T-helper 2 cell treated with Interferon-gamma antibody and Interleukin-4, amounts not matched to agents 5 μg/mL and 100 μg/mL, for 36 hours (primary cell): ENCODE measurements at places on chromosomes 7 and 10.
A peak's percentile ranks its signal among the peaks of the same experiment; 100 is the strongest.

DNA sequence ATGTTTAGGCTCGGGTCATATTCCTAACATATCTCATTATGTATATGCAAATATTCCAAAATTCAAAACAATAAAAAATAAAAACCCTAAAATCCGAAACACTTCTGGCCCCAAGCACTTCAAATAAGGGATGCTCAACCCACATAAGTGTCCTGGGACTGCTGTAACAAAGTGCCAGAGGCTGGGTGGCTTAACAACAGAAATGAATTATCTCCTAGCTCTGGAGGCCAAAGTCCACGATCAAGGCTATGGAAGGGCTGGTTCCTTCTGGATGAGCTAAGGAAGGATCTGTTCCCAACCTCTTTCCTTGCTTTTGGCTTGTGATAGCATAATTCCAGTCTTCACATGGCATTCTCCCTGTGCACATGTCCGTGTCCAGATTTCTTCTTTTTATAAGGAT is 181.6 kb upstream of the NFE2L3 start:
- H3K4me1 ChIP-seq: peaks cover 15% of the 10 kb centered on the region
- H3K27ac ChIP-seq: no peak overlapping the region
- H3K4me3 ChIP-seq: no peak overlapping the region
- peaks cover 19% of the 10 kb centered on the region for H3K27me3 ChIP-seq

- H3K27me3 ChIP-seq: peaks cover 12% of the 10 kb centered on the region
- H3K4me1 ChIP-seq: no peaks in the 10 kb centered on the region
- DNase-seq: no peak
- H3K36me3 ChIP-seq: no peaks in the 10 kb centered on the region
- no peak overlapping the region for H3K4me3 ChIP-seq
- H3K27ac ChIP-seq: no peak overlapping the region
Observed at GRCh38 chr10:17073725-17074540, 55.7 kb downstream of the CUBN start.

DNA sequence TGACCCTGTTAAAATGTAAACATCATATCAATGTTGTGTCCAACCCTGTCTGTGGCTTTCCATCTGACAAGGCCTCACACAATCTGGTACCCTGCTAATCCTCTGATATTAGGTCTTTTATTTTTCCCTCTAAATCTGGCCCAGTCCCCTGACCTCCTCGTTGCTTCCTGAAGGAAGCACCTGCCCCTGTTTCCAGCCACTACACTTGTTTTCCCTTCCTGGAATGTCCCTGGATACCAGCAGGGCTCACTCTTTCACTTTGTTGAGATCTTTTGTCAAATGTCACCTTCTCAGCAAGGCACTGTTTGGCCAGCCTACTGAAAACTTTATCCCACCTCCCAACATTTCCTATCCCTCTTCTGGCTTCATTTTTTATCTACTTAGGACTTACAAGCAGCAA is 2.1 kb downstream of the SAMD9L start:
- peak overlapping the region; percentile 95 for H3K4me3 ChIP-seq
- H3K27me3 ChIP-seq: no peaks in the 10 kb centered on the region
- H3K36me3 ChIP-seq: peaks cover 29% of the 10 kb centered on the region
- peaks cover 27% of the 10 kb centered on the region for H3K4me1 ChIP-seq
- DNase-seq: no peak
- peak overlapping the region; percentile 81 for H3K27ac ChIP-seq

GRCh38 chr10:122877264-122877663 is 2.1 kb downstream of the FAM24B start:
- DNase-seq: no peak
- H3K36me3 ChIP-seq: peaks cover 52% of the 10 kb centered on the region
- peaks cover 46% of the 10 kb centered on the region for H3K4me1 ChIP-seq
- peaks cover 2% of the 10 kb centered on the region for H3K27me3 ChIP-seq

DNA sequence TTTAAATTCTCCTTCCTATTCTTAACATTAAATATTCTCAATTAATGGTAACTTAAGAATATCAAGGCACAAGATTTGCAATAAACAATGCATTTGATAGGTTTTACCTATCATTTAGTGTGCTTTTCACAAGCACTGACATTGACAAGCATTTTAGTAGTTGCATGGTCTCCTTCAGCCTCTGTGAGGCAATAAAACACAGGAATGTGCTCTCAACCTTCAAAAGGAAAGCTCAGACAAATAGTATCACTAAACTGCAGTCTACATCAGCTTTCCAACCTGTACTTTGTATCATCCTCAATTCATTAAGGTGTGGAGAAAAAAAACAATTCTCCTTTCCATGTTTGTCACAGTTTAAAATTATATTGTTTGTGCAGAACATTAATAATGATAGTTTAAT is 51.1 kb upstream of the TSPAN13 start:
- H3K4me3 ChIP-seq: no peak overlapping the region
- DNase-seq: no peak
- no peaks in the 10 kb centered on the region for H3K4me1 ChIP-seq

DNA sequence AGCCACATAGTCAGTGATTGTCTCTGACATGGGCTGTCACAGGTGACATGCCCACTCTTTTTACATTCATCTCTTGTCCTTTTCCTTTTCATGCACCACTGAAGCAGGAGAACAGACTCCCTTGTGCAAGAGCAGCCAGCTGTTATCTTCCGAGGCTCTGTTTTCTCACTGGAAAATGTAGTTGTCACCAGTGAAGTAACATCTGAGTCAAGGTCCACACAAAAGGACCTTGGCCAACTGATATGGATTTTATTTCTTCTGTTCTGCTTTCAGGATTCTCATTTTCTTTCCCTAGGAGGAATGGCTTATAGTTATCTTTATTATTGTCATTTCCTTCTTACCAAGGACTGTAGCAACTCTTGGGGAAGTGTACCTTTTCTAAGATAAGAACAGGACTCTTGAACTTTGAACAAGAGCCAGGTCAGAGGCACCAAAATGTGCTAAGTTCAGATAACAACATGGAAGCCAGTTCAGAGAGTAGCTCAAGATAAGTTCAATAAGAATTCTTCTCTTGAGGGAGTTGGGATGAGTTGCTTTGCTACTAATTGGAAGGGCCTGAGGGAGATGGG is 22.7 kb downstream of the AVPI1 start:
- H3K4me3 ChIP-seq: no peak overlapping the region
- H3K36me3 ChIP-seq: peaks cover 28% of the 10 kb centered on the region
- no peak for DNase-seq
- H3K27me3 ChIP-seq: no peaks in the 10 kb centered on the region

- H3K36me3 ChIP-seq: no peaks in the 10 kb centered on the region
- H3K4me3 ChIP-seq: no peak overlapping the region
- H3K27me3 ChIP-seq: peaks cover 17% of the 10 kb centered on the region
- no peak for DNase-seq
- no peak overlapping the region for H3K27ac ChIP-seq
Observed at GRCh38 chr10:45040921-45041542, 40.3 kb downstream of the ZNF22 start.
